ENCODE measurements at places on chromosomes 3 and 15. TPM values are rescaled to one million over a fixed set of nuclear protein-coding genes. Genes with fewer than 3 reads are reported as not detected.

FGD5 gene
- 18.6 TPM for total RNA-seq

DNA sequence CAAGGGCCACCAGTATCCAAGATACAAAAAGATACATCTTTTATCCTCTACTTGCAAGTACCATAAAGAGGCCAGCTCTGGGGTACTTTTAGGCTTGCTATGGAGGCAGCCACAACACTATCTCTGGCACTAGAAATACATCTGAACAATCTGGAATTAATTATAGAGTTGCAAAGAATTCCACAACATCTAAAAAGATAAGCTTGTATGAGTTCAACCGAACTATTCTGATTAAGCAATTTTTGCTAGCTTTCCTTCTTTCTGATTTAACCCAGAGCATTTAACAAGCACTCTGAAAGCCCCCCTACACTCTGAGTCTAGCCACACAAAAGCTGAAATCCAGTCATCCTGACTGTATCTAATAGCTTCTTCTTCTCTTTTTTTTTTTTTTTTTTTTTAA is 95.4 kb downstream of the FRMD5 start:
- H3K4me1 ChIP-seq: peaks cover 17% of the 10 kb centered on the region
- no peaks in the 10 kb centered on the region for H3K27me3 ChIP-seq
- no peak overlapping the region for H3K4me3 ChIP-seq
- no peak overlapping the region for H3K27ac ChIP-seq

SEMA3G gene
- total RNA-seq: 4.7 TPM

- DNase-seq: no peak
- H3K36me3 ChIP-seq: no peaks in the 10 kb centered on the region
- H3K27me3 ChIP-seq: no peaks in the 10 kb centered on the region
- H3K27ac ChIP-seq: no peak overlapping the region
Measured at GRCh38 chr3:1967525-1967924, 131.1 kb upstream of the CNTN4 start.

GRCh38 chr3:14258906-14259904 is 80.6 kb downstream of the LSM3 start:
- H3K4me3 ChIP-seq: no peak overlapping the region
- H3K4me1 ChIP-seq: no peaks in the 10 kb centered on the region
- H3K27ac ChIP-seq: no peak overlapping the region
- no peaks in the 10 kb centered on the region for H3K36me3 ChIP-seq

TF gene
- total RNA-seq: 1.1 TPM

GRK7 gene
- not detected for total RNA-seq

DNA sequence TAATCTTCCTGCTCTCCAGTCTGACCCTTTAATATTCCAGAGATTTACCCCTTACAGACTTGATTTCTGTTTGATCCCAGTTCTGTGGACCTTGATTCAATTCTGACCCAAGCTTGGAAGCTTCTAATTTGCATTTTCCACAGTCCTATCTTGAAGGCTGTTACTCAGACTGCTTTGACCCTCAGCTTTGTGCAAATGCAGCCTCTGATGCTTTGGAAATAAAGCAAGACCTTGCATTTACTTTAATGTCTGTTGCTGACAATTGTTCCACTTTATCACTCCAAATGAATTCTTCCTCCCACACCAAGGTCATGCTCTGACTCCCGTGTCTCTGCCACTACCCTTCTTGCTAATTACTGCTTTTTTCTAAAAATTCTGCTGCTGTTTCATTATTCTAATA is 886.0 kb downstream of the TUSC7 start:
- no peak overlapping the region for H3K4me3 ChIP-seq
- DNase-seq: no peak
- H3K4me1 ChIP-seq: peaks cover 5% of the 10 kb centered on the region

GRCh38 chr15:71752604-71753289 is 57.6 kb upstream of the NR2E3 start:
- H3K27ac ChIP-seq: no peak overlapping the region
- H3K4me3 ChIP-seq: no peak overlapping the region
- H3K36me3 ChIP-seq: no peaks in the 10 kb centered on the region
- no peak for DNase-seq

GRCh38 chr15:70892912-70893560 is 410 bp downstream of the LRRC49 start:
- no peaks in the 10 kb centered on the region for H3K27me3 ChIP-seq
- peaks cover 12% of the 10 kb centered on the region for H3K36me3 ChIP-seq
- no peak for DNase-seq
- peak overlapping the region; percentile 77 for H3K4me3 ChIP-seq

DNA sequence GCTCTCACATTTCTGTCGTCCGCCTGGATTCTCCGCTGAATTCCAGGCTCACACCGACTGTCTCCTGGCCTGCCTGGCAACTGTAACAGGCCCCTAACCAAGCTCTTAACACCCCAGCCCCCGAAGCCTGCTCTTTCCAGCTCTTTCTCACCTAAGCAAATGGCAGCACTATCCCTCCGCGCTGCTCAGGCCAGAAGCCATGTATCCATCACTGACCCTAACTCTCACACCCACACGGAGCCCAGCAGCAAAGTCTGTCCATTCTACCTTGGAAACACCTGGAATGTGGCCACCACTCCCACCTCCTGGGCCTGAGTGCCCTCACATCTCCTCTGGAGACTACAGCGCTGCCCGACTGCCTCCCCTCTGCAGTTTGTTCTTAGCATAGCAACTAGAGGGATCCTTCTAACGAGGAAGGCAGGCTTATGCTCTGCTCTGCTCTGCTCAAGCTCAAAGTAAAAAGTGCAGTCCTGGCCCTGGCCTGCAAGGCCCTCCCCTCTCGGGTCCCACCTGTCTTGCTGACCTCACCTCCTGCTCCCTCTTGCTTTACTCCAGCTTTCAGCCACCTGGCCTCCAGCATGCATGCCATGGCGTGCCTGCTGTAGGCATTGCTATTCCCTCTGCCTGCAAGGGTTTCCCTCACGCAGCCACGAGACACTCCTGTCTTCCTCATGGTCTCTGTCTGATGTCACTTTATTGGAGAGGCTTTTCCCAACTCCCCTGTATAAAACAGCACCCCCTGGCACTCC is 27.2 kb downstream of the FEM1B start:
- no peaks in the 10 kb centered on the region for H3K4me1 ChIP-seq
- no peak overlapping the region for H3K27ac ChIP-seq
- H3K4me3 ChIP-seq: no peak overlapping the region
- H3K36me3 ChIP-seq: no peaks in the 10 kb centered on the region
- no peak for DNase-seq

GRCh38 chr3:40211579-40211978 is 97.9 kb upstream of the EIF1B start:
- H3K27ac ChIP-seq: no peak overlapping the region
- DNase-seq: no peak
- H3K4me1 ChIP-seq: no peaks in the 10 kb centered on the region

AADACL2 gene
- total RNA-seq: not detected

DNA sequence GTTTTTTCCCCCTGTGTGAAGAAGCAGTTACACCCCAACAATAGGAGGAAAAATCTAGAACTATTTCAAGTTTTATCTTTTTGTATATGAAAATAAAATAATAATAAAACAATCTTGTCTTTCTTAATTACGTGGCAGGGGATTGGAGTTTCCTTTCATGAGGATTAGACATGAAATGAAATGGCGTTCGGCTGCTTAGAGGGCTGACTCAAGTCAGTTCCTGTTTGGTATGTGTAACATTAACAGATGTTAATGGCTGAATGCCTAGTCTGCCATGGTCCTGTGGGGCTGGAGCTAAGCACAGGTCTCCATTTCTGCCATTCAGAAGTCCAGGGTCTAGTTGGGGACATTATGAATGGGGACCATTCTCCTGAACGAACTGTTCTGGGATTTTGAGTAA is 3.1 kb upstream of the EXOG start:
- no peaks in the 10 kb centered on the region for H3K36me3 ChIP-seq
- H3K4me3 ChIP-seq: no peak overlapping the region
- H3K27ac ChIP-seq: peak overlapping the region; percentile 3
- H3K4me1 ChIP-seq: peaks cover 10% of the 10 kb centered on the region
- DNase-seq: no peak

DNA sequence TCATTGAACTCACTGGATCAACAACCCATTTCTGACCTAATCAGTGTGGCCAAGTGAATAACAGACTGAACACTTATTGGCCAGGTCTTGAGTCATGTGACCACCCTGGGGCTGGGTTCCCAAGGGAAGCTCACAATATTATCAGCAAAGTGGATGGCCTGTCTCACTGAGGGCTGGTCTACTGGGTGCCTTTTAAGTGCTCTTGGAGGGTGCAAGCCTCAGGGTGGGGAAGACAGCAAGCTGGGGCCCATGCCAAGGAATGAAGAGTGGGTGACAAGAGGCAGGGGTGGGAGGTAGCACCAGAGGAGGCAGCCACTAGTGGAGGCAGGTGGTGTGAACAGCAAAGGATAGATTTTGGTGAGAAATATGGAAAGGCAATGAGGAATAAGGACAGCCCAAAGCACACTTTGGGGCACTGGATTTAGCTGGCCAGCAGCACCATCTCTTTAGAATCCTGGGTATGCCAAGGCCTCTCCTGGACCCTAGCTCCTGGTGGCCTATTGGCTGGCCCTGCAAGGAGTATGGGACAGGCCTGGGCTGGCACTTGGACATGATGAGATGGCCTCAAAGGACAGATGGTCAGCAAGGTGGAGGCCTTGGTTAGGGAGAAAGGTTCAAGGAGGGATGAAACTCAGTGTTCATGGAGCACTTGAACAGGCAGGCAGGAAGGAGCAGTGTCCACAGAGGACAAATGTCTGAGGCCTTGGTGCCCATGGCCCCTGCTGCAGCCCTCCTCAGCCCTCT is 34.2 kb downstream of the HMCES start:
- H3K36me3 ChIP-seq: no peaks in the 10 kb centered on the region
- H3K4me3 ChIP-seq: no peak overlapping the region
- no peaks in the 10 kb centered on the region for H3K27me3 ChIP-seq
- H3K27ac ChIP-seq: peak overlapping the region; percentile 92
- no peak for DNase-seq

- H3K4me1 ChIP-seq: peaks cover 33% of the 10 kb centered on the region
- peaks cover 8% of the 10 kb centered on the region for H3K36me3 ChIP-seq
- no peaks in the 10 kb centered on the region for H3K27me3 ChIP-seq
- no peak overlapping the region for H3K4me3 ChIP-seq
Measured at GRCh38 chr3:188607805-188608315, 453.9 kb downstream of the LPP start.

DNA sequence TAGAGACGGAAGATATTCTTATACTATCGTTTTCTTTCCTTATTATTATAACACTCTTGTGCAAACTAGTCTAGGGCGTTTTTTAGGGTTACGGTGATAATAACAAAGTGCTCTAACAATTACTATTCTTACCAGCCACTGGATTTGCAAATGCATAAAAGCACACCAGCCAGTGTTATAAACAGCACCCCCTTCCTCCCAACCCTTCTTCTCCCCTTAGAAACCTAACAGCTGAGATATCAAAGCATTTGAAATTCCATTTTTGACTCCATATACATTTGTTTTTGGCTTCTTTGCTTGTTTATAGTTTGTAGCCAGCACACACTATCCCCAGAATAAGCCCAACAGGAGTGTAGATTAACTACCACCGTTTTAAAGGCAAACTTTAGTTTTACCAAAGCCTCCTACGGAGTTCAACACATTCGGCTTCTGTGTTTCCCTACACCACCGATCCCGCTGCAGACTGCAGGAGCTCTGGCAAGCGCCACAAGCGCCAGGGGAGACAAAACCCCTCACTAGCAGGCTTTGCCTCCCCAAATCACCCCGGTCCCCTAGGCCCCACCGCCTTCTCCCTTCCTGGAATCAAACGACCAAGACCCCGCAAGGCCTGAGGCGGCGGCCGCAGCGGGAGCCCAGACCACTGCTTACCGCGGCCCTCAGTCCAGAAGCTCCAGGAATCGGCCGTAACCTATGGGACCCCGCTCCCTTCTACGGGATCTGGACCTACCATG is 461 bp downstream of the COPB2 start:
- H3K4me1 ChIP-seq: no peaks in the 10 kb centered on the region
- H3K27me3 ChIP-seq: no peaks in the 10 kb centered on the region
- no peak for DNase-seq
- peak overlapping the region; percentile 94 for H3K27ac ChIP-seq
- H3K36me3 ChIP-seq: no peaks in the 10 kb centered on the region

COL6A5 gene
- not detected for total RNA-seq

GRCh38 chr15:73000293-73000692 is 52.0 kb upstream of the NEO1 start:
- H3K4me1 ChIP-seq: no peaks in the 10 kb centered on the region
- H3K27me3 ChIP-seq: no peaks in the 10 kb centered on the region
- H3K4me3 ChIP-seq: no peak overlapping the region
- no peak overlapping the region for H3K27ac ChIP-seq

- no peaks in the 10 kb centered on the region for H3K27me3 ChIP-seq
- H3K4me1 ChIP-seq: no peaks in the 10 kb centered on the region
- no peaks in the 10 kb centered on the region for H3K36me3 ChIP-seq
Measured at GRCh38 chr3:5675319-5675718, 487.8 kb downstream of the EDEM1 start.

DNA sequence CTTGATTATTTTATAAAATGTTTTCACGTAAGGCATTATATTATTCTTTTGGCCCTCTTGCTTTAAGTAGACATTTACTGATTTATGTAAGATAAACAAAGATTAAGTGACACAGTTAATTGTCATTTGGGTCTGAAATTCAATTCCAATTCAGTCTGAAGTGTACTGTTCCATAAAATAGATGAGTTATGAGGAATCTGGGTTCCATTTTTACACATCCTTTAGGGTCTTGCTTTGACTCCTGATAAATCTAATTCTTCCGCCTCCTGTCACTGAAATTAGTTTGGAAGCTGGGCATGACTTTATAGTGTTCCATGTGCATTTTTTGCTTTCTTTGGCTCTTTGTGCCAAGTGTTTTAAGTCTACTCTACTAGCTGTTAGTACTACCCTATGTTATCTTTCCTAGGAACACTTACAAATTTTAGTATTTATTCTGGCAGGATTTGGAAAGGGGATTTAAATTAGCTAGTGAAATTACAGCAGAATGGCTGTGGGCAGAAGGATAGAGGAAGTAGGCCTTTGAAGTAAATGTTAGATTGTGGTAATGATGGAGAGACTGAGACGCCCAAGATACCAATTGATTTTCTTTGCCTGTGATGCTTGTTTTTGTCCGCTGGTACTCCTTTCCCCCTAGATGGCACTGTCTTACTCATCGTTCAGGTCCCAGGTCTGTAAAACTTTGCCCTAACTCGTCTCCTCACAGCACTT is 14.3 kb downstream of the ARL8B start:
- no peak overlapping the region for H3K27ac ChIP-seq
- H3K27me3 ChIP-seq: no peaks in the 10 kb centered on the region
- H3K4me3 ChIP-seq: no peak overlapping the region
- H3K4me1 ChIP-seq: no peaks in the 10 kb centered on the region

DNA sequence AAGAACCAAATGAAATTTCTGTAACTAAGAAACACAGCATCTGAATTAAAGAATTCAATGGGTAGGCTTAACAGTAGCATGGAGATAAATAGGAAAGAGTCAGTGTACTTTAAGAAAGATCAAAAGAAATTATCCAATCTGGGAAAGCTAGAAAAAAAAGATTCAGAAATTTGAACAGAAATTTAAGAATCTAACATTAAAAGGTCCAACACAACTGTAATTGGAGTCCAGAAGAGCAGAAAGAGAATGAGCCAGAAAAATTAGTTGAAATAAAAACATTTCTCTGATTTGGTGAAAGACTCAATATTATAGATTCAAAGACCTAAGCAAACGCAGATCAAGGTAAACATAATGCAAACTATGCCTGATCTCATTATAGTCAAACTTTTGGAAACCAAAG is 187.1 kb downstream of the C3orf38 start:
- no peaks in the 10 kb centered on the region for H3K4me1 ChIP-seq
- no peak overlapping the region for H3K27ac ChIP-seq
- DNase-seq: no peak
- no peaks in the 10 kb centered on the region for H3K36me3 ChIP-seq
- H3K4me3 ChIP-seq: no peak overlapping the region
- no peaks in the 10 kb centered on the region for H3K27me3 ChIP-seq

GRCh38 chr3:152581951-152582350 is 253.0 kb upstream of the P2RY1 start:
- H3K4me3 ChIP-seq: no peak overlapping the region
- H3K27me3 ChIP-seq: no peaks in the 10 kb centered on the region
- H3K4me1 ChIP-seq: no peaks in the 10 kb centered on the region
- no peak overlapping the region for H3K27ac ChIP-seq
